Activated CD4-positive, alpha-beta T cell treated with anti-CD3 and anti-CD28 coated beads, Interleukin-2, amount 50 U/mL, for 16 hours (primary cell): ENCODE measurements at places on chromosomes 4 and X.
A peak's percentile ranks its signal among the peaks of the same experiment; 100 is the strongest.

- peak; percentile 41 for DNase-seq
Observed at GRCh38 chrX:71253253-71254091, 468 bp downstream of the ZMYM3 start.

- DNase-seq, result no peak
Observed at GRCh38 chr4:2040391-2041238, 18.5 kb upstream of the NAT8L start.

DNA sequence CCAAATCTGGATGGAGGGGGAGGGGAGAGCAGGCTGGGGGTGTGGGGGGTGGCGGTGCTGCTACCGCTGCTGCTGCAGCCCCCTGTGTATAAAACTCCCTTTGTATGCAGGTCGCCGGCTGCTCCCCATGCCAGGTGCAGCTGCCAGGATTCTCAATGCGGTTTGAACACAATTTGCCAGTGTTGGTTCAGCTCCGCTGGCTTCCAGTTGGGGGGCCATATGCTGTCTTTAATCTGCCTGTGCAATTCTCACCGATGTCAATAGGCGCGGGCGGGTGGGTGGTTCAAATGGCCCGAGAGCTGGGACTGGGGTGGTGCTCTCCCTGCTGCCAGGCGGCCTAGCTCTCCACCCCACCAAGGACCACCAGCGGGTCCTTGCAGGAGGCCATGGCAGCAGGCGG lies 257.6 kb downstream of the BCOR start:
- DNase-seq, result no peak

GRCh38 chr4:53730031-53730805 lies 138.9 kb upstream of the LNX1 start:
- DNase-seq, result no peak

- no peak for DNase-seq
Observed at GRCh38 chr4:138796761-138797160, 218.8 kb upstream of the NOCT start.

- DNase-seq, result no peak
Observed at GRCh38 chrX:70255452-70255851, 4.6 kb downstream of the P2RY4 start.

GRCh38 chr4:78901882-78902281 lies 37.4 kb downstream of the PAQR3 start:
- no peak for DNase-seq

- no peak for DNase-seq
Observed at GRCh38 chrX:38699121-38699520, 102.1 kb upstream of the MID1IP1 start.

DNA sequence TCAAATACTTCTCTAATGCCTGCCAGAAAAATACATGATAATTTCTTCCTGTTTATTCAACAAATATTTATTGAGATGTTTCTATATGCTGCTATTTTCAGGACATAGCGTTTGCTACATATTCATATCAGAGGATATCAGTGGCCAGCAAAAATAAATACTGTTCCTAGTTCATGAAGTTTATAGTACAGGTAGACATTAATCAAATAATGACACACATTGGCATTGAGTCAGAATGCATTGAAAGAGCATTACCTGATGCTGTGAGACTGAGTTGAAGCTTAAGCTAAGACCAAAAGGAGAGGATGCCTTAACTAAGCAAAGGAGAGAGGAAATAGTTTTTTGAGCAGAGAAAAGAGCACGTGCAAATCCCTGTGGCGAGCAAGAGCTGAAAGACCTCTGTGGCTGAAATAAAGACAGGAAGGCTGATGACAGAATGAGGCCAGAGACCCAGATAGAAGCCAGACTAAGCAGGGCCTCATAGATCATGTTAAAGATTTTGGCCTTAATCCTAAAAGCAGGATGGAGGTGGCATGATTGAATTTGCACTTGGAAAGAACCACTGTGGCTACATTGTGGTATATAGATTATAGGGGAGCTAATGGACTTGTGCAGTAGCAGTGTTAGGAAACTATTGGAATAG lies 36.2 kb downstream of the FAM241A start:
- no peak for DNase-seq

GRCh38 chr4:1563768-1564485 lies 120.2 kb downstream of the FAM53A start:
- DNase-seq, result no peak

GRCh38 chr4:3066836-3067400 lies 7.4 kb downstream of the HTT-AS start:
- no peak for DNase-seq

DNA sequence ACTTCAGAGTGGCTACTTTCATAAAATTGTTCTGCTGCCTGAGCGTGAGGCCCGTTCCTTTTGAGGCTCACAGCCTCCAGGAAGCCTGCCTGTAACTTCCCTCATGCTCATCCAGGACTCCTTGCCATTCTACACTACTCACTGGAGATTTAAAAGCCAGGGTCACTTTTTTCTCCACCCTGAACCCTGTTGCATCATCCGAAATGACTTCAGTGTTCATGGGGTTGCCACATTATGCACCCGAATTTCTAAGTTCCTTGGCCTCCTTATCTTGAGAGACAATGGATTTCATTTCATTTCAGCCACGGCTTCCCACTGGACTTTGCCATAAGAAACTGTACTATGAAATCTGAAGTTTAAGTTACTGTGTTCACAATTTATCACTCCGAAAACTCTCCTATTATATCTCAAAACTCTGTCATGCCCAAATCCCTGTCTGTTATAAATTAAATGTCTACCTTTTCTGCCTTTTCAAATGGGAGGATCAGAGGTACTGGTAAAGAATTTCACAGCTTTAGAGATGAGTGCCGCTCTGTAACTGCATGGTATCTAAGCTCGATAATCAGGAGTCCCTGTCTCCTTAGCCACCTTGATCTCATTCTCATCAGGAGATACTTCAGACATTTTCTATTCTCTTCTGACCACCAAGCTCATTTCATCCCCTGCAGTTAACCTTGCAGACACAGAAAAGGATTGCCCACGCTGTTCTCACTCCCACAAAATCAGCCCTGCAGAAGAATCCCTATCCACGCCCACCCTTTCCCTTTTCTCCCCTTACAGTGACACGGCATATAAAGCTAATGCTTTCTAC lies 59.9 kb downstream of the TRIML1 start:
- no peak for DNase-seq

DNA sequence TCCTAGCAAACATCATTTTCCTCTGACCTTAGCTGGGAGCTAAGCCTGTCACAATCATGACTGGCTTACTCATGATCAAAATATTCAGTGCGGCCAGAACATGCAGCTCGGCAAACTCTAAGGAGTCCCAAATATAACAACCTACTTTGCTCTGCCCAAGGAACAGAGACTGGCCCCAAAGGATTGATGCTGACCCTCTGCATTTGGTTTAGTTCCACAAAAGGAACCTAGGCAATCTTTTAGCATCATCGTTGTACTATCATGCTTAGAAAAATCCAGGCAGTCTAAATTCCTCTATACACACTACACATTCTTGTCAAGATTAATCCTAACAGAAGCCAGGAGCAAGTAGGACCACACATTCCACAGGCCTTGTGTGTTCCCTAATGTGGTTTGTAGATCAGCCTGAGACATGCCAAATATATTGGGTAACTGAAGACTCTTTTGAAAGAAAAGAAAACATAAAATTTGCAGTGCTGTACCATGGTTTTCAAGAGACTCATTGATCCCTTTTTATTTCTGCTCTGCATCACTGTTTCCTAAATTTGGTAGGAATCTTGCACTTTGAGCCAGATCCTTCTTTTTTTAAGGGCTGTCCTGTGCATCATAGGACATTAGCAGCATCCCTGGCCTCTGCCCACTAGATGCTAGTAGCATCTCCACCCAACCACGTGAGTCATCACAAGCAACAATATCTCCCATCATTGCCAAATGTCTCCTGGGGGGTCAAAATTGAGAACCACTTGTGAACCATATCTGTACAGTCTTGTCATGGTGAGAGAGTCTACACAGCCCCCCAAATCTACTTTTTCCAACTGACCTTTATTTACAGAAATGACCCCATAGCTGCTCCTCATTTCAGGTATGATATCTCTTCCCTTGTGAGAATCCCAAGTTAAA lies 17.6 kb upstream of the CC2D2A start:
- no peak for DNase-seq

- no peak for DNase-seq
Observed at GRCh38 chr4:182354867-182355266, 111.7 kb downstream of the TENM3 start.

DNA sequence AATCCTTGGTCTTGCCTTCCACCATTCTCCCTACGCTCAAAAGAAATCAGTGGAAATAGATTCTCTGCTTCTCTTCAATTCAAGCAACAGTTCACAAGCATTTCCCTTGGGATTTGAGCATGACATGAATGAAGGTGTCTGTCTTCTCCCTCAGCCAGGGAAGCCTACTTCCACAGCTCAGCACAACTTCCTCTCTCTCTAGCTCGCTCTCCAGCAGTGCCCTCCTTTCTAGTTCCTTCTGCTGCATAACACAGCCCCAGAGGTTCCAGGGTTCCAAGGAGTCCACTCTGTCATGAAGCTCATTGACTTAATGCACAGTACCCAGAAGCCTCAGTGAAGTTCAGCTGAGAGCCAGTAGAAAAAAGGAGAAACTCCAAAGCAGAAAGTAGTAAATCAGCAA lies 81.3 kb downstream of the PLS3 start:
- DNase-seq, result no peak

- peak; percentile 67 for DNase-seq
Observed at GRCh38 chrX:138858438-138858837, 146.9 kb upstream of the FGF13 start.

DNA sequence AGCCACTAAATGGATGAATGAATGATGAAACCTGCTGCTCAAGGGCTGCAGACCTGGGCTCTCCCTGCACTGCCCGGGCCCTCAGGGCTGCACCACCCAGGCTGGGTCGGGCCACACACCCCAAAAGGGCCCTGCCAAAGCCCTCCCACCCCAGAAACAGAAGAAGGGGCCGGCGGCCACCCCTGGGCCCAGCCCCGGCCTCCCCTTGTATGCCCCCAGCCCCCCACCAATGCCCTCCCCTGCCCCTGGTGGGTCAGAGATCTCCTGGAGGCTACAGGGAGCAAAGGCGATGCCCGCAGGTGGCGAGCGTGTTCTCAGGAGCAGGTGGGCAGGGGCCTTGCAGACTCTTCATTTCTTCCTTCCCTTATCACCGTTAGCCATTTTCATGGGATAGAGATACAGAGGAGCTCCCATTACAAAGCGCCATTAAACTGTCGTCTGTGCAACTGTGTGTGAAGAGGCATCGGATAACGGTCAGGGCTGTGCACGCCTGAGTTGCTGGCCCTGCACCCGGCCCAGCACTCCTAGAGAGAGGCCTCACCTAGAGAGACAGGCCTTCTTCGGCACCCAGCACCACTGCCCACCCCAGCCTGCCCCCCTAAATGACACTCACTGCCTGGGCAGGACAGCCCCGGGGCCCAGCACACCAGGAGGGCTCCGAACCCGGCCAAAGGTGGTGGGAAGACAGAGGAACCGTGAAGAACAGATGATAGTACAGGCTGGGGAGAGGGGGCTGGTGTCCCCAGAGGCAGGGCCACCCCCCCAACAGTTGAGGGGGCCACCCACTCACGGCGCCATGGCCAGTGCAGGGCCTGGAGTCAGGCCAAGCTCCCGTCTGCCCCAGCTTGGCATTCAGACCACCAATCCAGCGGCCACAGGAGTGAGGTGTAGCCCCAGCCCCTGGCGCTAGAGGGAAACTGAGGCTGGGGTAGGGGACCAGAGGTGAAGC lies 133.7 kb downstream of the FAM53A start:
- no peak for DNase-seq
